ENCODE measurements at places on chromosomes 2 and 18.

GRCh38 chr2:7744827-7745226 lies 827.6 kb downstream of the RNF144A start:
- no peak for DNase-seq

- peak; percentile 40 for DNase-seq
Observed at GRCh38 chr2:18455236-18455862, 105.1 kb downstream of the RDH14 start.

- DNase-seq, result no peak
Observed at GRCh38 chr18:2306606-2307005, 264.7 kb downstream of the METTL4 start.

DNA sequence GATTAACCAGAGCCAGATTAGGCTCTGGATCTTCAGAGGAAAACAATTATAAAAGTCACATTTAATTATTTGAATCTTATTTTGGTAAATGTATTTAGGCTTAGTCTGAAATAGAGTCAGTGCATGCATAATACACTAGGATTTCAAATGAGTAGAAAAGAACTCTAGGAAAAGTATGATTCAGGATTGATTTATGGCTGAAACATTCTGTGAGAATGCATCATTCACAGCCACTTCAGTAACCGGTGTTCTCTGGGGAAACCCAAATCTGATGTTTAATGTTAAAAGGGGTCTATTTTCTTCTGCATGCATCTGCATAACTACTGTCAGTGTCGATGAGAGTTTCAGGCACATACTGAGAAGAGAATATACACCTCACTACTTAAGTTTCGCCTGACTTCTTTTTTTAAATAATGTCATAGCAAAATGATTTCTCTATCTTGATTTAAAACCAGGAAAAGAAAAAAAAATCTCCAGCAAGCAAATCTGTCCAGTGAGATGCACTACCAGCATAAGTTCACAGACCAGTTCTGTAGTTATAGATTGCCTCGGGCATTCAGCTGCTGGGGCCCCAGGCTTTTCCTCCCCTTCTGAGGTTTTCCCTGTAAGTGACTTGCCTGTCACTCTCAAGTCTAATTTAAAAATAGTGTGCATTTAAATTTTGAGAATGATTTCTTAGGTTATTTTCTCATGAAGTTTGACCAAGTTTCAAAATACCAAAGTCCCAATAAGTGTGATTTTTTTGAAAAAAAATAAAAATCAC lies 501.5 kb downstream of the NR4A2 start:
- DNase-seq, result no peak

DNA sequence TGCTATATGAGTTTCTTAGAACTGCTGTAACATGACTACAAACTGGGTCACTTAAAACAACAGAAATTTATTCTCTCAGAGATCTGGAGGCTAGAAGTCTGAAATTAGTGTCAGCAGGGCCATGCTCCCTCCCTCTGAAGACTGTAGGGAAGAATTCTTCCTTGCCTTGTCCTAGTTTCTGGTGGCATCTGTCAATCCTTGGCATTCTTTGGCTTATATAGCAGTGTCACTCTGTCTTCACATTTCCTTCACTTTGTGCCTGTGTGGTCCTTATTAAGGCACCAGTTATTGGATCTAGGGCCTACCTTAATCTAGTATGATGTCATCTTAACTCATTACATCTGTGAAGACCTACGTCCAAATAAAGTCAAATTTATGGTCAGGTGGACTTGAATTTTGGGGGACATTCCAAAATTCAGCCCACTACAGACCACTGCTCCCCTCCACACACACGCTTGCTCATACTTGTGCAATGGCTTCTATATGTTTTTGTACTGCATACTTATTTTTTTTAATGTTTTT lies 7.6 kb downstream of the ZC3H15 start:
- no peak for DNase-seq

DNA sequence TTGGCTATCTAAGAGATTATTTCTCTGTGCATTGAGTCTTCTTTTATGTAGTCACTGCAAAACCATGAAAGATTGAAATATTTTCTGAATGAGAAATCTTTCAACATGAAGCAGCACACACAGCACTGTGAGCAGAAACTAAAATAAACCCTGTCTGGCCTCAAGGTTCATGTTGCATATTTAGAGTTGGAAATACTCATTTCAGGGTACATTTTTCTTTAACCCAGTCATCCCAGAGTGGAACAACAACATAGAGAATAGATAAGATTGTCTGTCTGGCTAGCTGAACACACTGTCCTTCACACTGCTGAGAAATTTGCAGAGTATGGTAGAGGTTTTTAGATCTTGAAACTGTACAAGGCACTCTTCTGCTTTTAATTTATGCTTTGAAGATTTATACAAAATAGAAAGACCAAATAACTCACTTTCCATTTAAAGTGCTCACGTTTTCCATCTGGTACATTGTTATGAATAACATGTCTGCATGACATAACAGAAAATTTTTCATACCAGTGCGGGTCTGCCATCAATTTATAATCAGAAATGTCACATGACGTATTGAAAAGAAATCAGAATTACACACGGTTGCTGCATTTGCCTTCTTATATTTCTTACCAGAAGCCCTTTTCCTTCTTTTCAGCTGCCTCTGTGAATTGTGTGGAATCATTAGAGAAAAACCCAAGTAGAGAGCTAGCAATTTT lies 25.0 kb upstream of the FN1 start:
- no peak for DNase-seq

DNA sequence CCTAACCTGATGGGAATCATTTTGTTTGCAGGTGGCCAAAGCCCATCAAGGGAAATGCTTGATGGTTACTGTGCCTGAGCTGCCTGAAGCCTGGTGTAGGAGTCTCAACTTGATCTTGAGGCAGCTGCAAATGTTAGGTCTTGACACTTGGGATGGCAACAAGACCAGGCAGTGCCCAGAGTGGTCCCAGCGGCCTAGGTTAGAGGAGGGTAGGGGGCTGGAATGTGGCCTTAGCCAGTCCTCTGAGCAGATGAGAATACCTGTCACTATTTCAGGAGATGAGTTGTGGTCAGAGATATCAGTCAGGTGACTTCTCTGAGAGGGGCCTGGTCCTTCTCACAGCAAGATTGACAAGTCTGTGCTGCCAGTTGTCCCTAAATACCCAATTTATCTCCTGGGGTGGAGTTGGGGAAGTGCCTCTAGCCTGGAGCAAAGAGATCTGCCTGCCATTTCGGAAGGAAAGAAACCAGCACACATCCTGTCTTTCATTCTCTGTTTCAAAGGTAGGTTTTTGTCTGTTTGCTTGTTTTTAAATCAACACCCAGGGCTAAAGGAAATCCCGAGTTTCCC lies 13.4 kb downstream of the SPTBN1 start:
- peak; percentile 79 for DNase-seq

GRCh38 chr2:181662287-181662686 lies 5.4 kb upstream of the CERKL start:
- DNase-seq, result no peak

DNA sequence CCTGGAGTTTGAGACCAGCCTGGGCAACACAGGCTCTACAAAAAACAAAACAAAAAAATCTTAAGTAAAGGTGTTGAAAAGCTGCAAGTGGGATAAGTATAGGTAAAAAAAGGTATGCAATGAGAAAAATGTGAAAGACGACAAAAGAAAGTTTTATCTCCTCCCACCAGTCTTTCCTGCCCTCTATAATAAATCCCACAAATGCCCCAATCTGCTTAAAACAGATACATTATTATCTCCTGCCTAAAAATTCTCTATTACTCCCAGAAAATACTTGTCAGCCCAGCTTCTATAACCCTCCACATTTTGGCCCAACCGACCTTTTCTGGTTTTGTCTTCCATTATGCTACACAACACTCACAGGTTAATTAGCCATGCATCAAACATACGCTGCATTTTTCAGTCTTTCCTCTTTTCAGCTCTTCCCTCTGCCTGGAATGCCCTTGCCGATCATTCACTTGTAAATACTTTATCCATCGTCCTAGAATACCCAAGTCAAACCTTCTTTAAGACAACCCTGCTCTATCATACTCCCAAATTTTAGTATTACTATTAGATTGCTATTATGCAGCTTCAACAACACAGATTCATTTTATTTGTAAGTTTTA lies 10.8 kb downstream of the ASXL2 start:
- no peak for DNase-seq

GRCh38 chr2:160701822-160702221 lies 208.2 kb upstream of the RBMS1 start:
- DNase-seq, result no peak

DNA sequence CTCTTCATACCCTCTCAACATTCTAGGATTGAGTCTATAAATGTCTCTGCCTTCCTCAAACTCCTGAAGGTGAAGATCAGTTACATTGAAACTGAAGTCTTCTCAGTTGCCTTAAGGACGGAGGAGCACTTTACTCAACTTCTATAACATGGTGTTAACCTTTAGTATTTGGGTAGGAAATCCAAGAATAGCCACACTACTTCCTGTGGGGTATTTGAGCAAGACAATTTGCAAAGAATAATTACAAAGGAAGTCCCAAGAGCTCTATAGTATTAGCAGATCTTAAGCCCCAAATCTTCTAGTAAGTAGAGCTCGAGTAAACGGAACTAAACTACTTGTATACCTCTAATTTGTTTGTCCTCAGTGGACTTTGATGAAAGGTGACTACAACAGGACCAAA lies 80.9 kb downstream of the SP100 start:
- no peak for DNase-seq

GRCh38 chr2:196499686-196500085 lies 139.8 kb upstream of the CCDC150 start:
- no peak for DNase-seq

DNA sequence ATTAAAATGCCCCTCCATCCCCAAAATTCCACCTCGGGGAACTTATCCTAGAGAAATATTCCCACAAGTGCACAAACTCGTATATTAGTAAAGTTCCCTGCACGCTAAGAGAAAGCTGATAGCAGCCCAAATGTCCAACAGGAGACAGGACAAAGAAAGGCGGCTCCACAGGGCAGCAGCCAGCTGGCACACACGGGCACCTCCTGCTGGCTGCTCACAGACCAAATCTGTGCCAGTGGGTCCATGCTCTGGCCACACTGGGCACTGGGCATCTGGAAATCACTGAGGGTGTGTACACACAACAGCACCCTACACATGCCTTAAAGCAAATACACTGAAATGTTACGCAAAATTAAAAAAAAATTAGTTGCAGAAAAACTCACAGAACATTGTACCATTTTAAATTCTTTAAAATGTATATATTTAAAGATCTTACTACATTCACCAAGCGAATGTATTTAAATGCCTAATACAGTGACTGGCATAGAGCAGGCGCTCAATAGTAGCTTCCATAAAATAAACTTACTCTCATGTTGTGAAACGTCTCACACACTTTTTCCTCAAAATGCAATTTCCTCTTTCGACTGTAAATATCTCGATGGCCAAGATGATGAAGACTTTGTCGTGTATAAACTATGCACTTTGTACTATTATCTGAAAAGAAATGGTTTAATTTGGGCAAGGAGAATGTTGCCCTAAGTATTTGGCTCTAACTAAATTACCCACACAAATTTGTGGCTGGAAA lies 19.4 kb downstream of the ZNF516 start:
- DNase-seq, result no peak

- DNase-seq, result no peak
Observed at GRCh38 chr2:200039724-200040650, 84.6 kb downstream of the MAIP1 start.

GRCh38 chr2:182639971-182640370 lies 76.1 kb upstream of the DNAJC10 start:
- no peak for DNase-seq

- peak; percentile 90 for DNase-seq
Observed at GRCh38 chr18:59268721-59269562, 4.3 kb downstream of the RAX start.

GRCh38 chr2:69625078-69625795 lies 18.3 kb downstream of the AAK1 start:
- DNase-seq, result no peak

- no peak for DNase-seq
Observed at GRCh38 chr2:106028192-106028591, 165.9 kb downstream of the UXS1 start.

DNA sequence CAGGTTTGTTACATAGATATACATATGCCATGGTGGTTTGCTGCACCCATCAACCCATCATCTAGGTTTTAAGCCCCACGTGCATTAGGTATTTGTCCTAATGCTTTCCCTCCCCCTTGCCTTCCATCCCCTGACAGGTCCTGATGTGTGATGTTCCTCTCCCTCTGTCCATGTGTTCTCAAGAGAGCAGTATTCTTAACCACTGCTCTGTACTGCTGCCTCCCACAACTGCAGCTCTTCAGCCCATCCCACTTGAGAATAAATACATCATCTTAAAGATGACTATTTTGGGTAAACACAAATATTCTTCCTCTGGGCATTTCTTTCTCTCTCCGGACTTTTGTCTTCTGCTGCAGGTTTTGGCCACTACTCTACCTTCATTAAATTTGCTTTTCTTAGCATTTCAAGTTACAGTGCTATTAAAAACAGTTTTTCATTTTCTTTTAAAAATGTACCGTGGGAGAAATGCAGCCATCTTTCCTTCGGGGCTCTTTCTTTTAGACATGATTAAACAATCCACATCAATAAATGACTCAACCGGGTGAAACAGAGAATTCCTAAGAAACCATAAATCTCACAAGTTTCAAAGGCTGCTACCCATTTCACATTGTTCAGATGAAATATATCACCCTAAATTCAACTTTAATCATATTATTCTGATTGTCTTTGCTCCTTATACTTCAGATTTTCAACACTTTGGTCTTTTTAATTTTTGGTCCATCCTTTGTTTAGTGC lies 323.4 kb downstream of the GALNT13 start:
- DNase-seq, result no peak

GRCh38 chr2:102126660-102127059 lies 15.9 kb upstream of the IL1R1 start:
- no peak for DNase-seq

DNA sequence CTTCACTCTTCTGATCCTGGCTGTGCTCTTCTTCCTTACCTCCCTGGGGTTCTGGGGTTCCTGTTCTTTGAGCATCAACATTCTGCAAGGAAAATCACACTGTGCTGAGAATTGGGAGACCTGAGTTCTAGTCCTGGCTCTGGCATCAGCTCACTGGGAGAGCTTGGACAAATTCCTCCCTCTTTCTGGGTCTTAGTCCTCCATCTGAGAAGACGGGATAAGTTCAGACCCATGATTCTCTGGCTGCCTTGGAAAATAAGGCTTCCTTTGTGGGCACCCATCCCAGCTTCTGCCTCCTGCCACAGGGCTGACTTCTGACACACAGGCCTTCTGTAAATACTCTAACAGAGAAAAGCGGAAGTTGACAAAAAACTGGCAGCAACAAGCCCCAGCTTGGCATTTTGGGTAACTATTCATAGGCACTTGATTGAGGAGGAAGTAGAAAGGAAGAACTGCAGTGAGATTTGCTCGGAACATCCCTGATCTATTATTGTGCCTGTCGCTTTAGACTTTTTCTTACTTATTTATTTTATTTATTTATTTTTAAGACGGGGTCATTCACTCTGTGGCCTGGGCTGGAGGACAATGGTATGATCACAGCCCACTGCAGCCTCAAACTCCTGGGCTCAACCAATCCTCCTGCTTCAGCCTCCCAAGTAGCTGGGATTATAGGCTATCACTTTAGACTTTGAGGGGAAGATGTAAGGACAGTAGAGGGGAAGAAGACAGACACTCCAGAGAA lies 7.9 kb downstream of the PCBP1 start:
- no peak for DNase-seq

GRCh38 chr2:12479065-12479601 lies 237.6 kb upstream of the TRIB2 start:
- DNase-seq, result no peak

Measured in mesendoderm (in vitro differentiated cells).